ENCODE measurements at places on chromosomes 5 and 9.

DNA sequence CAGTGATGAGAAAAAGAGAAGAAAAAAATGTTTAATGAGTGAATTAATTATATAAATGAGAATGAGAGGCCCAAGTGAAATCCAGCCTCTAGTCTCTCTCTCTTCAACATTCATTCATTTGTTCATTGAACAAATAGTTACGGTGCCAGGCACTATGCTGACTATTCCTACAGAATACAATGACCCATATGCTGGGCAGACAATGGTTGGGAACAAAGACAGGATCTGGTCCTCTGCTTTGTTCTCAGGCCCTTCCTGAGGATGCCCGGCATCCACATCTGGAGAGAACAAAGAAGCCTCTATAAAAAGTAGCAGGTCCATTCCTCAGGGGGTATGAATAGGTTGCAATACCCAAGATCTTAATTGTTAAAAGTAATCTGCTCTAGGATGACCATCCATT lies 6.9 kb downstream of the ADAM19 start:
- DNase-seq: no peak

GRCh38 chr5:135108992-135109391 lies 75.0 kb upstream of the PITX1 start:
- no peak for DNase-seq

DNA sequence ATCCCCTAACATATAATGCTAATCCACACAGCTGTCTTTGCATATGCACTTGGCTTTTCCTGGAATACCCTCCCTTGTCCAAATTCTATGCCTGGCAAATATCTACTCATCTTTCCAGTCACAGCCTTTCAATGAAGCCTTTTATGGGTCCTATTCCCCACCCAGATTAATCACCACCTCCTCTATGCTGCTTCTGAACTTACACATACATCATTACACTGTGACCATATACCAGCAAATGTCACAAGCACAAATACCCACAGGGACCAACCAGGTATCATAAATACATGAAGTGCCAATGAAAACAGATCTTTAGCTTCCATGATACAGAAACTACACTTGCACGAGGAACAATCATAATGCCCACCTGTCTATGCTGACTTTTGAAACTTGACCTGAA lies 22.3 kb downstream of the LPAR1 start:
- no peak for DNase-seq

- DNase-seq: no peak
These were observed 61.2 kb upstream of the SELENOP start for GRCh38 chr5:42872865-42873264.

GRCh38 chr5:6547498-6547897 lies 85.3 kb downstream of the NSUN2 start:
- DNase-seq: no peak

GRCh38 chr5:65190328-65191053 lies 291.2 kb downstream of the ADAMTS6 start:
- peak; percentile 75 for DNase-seq

GRCh38 chr5:42108468-42108867 lies 183.4 kb downstream of the FBXO4 start:
- DNase-seq: no peak

- DNase-seq: no peak
These were observed 611.2 kb upstream of the ZNF608 start for GRCh38 chr5:125357660-125358059.

DNA sequence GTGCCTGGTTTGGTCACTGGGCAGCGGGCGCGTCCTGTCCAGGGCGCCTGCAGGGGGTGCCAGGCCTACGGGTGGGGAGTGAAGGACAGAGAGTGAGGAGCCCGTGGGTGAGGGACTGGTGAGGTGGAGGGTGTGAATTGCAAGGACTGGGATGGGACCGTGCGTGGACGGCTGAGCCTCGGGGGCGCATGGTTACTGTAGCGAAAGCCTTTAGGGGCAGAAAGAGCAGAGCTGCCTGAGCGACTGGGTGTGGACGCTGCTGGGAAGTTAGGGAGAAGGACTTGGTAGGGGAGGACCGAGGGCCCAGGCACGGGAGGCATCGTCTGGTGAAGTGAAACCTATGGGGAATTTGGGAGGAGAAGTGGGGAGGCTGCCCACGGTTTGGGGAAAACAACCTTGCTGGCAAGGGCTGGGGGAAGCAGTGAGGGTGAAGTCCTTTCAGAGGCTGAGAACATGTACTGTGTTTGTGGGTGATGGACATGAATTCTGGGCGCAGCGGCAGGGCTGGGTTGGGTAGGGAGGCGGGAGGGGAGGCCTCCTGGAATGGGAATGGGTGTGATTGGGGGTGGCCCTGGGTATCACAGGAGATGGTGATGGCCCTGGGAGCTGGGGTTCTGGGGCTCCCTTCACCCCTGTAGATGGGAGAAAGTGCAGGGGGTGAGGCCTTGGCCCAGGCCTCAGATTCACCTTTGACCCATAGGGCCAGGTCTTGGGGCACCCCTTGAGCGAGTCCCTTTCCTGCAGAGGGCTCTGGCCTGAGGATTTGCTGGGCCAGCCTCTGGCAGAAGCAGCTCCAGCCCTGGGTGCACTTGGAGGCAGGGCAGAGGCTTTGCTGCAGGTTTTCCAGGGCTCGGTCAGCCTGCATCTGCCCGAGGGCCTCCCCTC lies 1.7 kb upstream of the TOR4A start:
- no peak for DNase-seq

DNA sequence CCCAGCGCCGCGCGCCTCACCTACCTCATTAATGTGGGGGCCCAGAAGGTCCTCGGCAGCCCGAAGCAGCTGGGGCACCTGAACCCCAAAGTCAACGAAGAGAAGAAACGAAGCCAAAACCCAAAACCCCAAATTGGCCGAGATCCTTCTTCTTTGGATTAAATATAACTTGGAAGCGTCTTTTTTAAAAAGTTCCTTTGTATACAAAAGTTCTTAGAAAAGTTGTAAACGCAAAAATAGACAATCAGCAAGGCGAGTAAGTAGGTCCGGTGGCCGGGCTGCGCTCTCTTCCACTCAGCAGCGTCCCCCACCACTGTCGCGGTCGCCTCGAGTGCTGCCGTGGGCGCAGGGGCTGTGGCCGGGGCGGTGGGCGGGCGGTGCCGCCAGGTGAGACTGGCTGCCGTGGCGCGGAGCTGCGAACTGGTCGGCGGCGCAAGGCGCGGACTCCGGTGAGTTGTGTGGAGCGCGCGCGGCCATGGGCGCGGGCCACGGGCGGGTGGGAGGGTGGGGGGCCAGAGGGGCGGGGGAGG lies 360 bp downstream of the KLF4 start:
- DNase-seq: no peak

GRCh38 chr5:135822286-135822685 lies 12.2 kb upstream of the SLC25A48 start:
- no peak for DNase-seq

DNA sequence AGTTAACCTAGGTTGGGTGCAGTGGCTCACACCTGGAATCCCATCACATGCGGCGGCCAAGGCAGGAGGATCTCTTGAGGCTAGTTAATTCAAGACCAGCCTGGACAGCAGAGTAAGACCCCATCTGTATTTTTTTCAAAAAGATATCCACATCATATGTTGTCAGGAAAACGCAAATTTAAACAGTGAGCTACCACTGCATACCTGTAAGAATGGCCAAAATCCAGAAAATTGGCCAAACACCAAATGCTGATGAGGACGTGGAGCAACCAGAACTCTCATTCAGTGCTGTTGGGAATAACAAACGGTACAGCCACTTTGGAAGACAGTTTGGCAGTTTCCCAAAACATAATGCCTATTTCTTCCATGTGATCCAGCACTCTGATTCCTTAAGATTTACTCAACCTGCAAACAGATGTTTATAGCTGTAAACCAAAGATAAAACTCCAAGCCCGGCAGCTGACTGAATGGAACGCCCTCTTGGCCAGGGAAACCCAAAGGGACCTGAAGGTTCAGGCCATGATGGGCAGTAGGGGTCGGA lies 12.4 kb downstream of the CEL start:
- peak; percentile 29 for DNase-seq

DNA sequence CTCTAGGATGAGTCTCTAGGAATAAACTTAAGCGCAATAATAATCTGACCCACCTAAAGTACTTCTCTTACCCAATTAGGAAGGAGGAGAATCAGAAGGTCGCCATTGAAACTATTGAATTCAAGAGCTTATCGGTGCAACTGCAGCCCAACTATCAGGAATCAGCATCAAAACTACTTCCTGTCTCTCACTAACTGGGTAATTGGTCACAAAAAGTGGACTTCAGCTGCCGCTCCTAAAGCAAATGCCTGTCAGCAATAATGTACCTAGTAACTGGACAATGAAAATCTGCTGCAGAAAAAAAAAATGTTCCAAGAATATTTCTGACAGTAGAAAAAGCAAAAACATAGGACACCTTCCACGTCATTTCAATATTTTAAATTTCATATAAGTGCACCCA lies 3.3 kb downstream of the OR1L8 start:
- no peak for DNase-seq

- no peak for DNase-seq
These were observed 343.6 kb downstream of the CSNK1G3 start for GRCh38 chr5:123855609-123856008.

GRCh38 chr5:25892211-25892610 lies 1146.2 kb downstream of the CDH9 start:
- no peak for DNase-seq

- no peak for DNase-seq
These were observed 7.9 kb downstream of the BHMT start for GRCh38 chr5:79119486-79119885.

- DNase-seq: no peak
These were observed 79.3 kb downstream of the EPB41L4A start for GRCh38 chr5:112339761-112340160.

DNA sequence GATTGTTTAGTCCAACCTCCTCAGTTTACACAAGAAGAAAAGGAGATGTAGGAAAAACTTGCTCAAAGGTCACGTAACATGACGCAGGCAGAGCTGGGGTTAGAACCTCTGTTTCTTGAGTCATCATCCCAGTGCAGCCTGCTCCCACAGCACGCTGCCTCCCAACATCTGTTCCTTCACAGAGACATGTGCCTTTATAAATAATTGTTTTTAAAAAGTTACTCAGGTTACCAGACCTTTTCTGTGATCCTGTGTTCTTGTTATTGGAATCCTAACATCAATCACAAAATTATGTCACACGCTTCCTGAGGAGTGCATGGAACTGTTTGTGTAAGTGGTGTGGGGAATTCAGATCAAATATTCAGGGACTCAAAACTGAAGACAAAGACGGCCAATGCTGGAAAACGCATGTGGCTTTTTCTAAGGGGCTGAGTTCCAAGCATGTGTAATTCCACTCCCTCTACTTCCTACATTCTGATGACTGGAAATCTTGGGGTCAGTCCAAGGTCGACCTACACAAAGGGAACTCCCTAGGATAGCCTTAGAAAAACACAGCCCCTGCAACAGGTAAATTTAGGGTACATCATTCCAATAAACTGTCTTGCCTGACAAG lies 184.3 kb downstream of the TSSK1B start:
- DNase-seq: no peak

DNA sequence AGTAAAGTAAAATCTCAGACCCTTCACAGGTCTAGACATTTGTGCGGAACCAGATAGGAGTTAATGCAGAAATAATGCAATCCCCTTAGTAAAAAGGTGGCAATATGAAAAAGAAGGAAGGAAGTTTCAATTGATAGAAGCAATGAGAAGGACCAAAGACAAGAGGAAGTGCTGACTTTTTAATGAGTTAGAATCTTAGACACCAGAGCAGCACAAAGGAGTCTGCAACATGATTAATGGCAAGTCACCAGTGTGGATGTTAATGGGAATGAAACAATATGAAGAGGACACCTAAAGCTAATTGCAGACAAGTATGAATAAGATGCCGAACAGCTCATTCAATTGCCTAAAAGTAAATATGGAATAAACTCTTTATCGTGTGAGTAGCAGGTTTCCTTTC lies 50.9 kb downstream of the MEGF9 start:
- DNase-seq: no peak

DNA sequence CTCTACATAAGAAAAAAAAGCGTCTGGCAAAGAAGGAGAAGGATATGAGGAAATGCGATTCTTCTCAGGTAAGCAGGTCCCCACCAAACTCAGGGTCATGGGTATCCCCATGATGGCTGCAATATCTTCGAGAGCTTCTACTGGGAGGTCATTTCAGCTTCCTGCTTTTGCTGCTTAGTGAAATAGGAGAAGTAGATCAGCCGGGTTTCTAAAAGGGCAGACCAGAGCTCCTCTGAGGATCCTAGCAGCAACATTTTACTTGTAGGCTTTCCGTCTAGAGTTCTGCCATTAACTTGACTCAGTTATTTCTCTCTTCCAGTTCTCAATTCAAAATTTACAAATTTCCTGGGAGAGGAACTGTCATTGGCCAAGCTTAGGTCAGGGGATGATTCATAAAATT lies 134.7 kb downstream of the DPYSL3 start:
- DNase-seq: no peak

DNA sequence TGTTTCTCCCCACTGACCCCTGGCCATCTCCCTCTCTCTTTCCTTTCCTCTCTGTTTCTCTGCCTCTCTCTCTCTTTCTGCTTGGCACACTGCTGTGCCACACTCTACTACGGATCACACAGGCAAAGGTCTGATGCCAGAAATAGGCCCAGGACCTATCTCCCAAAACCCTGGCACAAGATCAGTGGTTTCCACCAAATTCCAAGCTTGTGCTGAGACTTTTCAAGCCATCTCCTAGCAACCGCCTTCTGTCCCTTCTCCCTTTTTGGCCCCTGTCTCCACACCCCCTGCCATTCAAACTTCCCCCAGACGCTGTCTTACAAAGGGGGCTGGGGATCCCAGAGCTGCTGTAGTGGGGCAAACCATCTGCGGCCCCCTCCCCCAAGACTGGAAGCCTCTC lies 38.5 kb upstream of the RARS1 start:
- DNase-seq: no peak

GRCh38 chr5:105146867-105147266 lies 1584.3 kb upstream of the NUDT12 start:
- DNase-seq: no peak

DNA sequence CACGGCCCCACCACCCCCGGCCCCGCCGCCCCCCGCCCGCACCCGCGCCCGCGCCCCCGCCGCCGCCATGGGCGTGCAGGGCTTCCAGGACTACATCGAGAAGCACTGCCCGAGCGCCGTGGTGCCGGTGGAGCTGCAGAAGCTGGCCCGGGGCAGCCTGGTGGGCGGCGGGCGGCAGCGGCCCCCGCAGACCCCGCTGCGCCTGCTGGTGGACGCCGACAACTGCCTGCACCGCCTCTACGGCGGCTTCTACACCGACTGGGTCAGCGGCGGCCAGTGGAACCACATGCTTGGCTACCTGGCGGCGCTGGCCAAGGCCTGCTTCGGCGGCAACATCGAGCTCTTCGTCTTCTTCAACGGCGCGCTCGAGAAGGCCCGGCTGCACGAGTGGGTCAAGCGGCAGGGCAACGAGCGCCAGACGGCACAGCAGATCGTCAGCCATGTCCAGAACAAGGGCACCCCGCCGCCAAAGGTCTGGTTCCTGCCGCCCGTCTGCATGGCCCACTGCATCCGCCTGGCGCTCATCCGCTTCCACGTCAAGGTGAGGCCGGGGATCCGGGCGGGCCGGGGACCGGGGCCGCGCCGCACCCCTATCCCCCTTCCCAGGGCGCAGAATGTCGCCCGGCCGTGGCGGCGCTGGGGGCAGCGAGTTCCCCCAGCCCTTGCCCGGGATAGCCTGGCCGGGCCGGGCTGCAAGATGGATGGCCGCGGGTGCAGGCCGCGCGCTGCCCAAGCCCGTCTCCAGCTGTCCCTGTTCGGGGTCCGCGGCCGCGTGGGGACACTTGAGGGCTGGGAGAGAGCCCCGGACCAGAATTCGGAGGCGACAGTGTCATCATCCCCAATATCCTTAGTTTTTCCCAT lies 594 bp downstream of the FAM120A start:
- DNase-seq: peak; percentile 9
